CD8-positive, alpha-beta T cell (primary cell): ENCODE measurements at places on chromosomes 1 and 21.

DNA sequence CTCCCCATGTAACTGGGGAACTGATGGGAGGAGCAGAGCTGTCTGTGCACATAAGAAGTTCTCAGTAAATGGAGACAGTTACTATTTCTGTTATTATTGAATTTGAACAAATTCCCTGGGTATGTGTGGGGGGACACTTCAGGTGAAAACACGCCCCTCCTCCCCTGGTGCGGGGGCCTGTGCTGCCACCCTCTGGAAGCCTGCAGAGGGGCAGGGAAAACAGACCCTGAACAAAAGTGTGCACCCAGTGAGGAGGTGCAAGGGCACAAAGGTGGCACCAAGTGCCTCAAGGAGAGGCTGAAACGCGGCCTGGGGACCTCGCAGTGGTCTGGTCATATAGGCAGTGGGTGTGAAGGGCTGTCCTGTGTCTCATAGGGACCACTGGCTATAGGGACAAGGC, 18.2 kb upstream of the NADK start:
- DNase-seq: peak; percentile 17

DNA sequence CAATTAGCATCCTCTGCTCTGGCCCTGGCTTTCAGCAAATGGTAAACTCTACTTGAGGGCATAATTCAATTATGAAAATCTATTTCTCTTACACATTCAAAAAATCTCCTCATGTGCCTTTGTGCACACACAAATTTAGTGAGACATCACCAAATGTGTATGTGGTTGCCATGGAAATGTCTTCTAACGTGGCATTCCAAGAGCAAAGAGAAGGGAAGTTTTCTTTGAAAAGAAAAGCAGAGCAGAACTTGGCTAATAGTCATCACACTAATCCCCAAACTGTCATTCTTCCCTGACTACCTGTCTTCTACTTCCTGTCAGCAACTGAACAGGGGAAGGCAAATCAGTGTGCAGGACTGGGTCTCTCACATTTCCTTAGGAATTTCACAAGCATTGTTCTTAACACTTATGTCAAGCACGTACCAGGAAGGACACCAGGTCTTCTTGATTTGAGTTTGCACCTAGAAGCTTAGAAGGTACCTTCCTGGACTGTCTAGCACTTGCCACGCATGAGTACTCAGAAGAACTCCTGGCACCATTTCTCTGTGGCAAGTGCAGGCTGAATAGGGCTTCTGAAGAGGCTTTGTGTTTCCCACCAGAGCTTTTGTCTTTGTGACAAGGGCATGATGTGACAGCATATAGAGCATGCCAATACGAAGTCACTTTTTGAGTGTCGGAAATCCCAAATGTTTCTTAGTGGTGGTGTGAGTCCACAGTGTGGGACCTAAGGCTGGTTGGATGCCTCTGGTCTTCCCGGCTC, 32.3 kb downstream of the MAN1C1 start:
- no peak for DNase-seq

DNA sequence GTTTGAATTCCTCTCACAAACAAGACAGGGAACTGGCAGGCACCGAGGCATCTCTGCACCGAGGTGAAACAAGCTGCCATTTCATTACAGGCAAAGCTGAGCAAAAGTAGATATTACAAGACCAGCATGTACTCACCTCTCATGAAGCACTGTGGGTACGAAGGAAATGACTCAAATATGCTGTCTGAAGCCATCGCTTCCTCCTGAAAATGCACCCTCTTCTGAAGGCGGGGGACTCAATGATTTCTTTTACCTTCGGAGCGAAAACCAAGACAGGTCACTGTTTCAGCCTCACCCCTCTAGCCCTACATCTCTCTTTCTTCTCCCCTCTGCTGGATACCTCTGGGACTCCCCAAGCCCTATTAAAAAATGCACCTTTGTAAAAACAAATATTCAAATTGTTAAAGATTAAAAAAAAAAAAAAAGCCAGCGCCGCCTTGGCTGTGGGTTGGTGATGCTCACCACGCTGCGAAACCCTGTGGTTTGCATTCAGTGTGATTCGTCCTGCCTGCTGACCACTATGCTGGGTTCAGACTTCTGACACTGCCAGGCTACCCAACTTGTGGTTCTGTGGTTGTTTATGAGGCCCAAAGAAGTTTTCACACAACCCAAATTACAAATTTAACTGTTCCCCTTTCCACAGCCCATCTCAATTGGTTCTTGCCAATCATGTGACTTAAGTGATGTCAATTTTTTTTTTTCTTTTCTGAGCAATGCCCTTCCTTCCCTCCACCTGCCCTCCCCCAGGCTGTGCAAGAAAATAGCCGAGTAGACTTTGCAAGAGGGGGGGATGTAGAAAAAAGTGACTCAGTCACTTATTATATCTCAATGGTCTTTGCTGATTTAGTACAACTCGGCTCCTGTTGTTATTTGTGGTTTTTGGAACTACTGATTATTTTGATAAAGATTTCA, at the start of gene RUNX1:
TSS of gene RUNX1 (minus strand) at position 597 of the 912 bp plus-strand sequence.
- DNase-seq: peak; percentile 81

GRCh38 chr1:207987164-207987563, 76.2 kb upstream of the CD34 start:
- no peak for DNase-seq

GRCh38 chr1:161440312-161440894, 64.9 kb upstream of the FCGR2A start:
- peak; percentile 47 for DNase-seq

DNA sequence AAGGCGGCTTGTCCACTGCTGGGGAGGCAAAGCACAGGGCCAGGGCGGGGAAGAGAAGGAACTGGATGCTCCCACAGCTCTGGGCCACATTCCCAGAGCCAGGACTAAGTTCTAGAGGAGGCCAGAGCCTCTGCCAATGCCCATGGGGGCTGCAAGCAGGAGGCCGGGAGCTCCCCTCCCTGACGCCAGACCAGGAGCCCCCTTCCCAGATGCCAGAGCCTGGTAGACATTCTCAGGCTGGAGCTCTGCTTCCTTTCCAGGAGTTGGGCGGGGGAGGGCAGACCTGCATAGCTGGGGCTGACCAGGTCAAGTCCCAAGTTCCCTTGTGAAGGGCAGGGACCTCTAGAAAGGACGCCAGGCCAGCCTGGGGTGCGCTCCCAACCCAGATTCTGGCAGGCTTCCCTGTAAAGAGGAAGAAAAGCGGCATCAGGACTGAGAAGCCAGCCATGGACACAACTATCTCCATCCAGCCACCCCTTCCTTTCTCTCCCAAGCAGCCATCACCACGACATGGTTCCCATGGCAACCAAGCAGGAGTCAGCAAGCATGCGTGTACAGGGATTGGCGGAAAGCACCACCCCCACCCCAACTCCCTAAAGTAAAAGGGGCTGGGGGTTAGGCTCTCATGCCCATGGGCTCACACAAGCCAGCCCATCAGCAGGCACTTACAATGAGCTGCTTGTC, 13.4 kb downstream of the KIF21B start:
- no peak for DNase-seq

DNA sequence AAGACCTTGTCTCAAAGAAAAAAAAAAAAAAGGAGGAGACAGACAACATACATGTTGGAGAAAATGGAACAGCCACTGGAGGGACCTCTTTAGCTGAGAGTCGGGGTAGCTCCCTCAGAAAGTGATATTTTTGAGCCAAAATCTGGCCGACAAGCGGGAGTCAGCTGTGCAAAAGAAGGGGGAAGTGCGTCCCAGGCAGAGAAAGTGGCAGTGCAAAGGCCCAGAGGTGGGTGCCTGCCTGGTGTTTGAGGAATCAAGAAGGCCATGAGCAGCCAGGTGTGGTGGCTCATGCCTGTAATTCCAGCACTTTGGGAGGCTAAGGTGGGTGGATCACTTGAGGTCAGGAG, 6.1 kb upstream of the CROCC start:
- no peak for DNase-seq

- no peak for DNase-seq
Measured at GRCh38 chr1:215779729-215780128, 212.6 kb downstream of the KCTD3 start.

DNA sequence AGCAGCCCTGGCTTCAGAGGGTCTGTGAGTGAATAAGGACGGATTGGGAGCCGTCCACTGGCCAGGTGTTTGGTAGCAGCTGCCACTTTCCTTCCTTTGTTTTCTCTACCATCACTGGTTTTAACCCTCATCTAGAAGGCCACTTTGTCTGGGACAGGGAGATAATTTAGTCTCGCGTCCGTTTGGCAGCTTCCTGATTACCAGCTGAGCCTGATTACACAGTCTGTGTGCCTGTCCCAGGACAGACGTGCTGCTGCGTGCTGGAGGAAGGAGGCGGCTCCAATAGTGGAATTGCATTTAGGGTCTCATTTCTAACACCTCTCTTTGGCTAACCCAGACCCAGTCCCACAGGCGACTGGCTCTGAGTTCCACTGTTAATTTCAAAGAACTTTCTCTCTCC, 24.6 kb upstream of the CASQ2 start:
- DNase-seq: no peak

GRCh38 chr1:12537906-12538461, 80.0 kb downstream of the DHRS3 start:
- no peak for DNase-seq

DNA sequence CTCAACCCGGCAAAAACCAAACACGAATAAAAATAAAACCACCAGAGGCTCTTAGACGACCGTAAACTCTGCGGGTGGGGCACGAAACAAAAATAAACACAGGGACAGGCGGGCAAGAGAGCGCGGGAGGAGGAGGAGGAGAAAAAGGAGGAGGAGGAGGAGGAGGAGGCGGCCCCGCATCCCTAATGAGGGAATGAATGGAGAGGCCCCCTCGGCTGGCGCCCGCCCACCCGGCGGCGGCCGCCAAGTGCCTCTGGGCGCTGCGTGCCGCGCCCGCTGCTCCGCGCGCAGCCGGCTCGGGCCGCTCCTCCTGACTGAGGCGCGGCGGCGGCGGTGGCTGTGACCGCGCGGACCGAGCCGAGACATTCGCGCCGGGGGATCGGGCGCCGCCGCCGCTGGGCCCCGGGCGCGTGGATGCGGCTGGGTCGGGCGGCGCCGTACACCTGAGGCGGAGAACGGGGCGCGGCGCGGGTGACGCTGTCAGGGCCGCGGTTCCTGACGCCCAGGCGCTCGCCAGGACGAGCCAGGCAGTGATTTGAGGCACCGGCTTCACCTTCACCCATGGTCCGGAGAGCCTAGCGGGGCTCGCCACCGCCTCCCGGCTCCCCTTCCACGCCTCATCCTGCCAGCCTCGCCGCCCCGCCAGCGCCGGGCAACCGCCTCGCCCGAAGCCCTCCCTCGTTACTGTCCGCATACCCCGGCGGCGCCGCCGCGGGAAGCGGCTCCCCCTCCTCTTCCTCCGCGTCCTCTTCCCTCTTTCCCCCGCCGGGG, at the start of gene MARK1:
TSS of gene MARK1 (plus strand) at position 229 of the 771 bp plus-strand sequence. CDS start 687 bp downstream, outside the sequence.
- no peak for DNase-seq

DNA sequence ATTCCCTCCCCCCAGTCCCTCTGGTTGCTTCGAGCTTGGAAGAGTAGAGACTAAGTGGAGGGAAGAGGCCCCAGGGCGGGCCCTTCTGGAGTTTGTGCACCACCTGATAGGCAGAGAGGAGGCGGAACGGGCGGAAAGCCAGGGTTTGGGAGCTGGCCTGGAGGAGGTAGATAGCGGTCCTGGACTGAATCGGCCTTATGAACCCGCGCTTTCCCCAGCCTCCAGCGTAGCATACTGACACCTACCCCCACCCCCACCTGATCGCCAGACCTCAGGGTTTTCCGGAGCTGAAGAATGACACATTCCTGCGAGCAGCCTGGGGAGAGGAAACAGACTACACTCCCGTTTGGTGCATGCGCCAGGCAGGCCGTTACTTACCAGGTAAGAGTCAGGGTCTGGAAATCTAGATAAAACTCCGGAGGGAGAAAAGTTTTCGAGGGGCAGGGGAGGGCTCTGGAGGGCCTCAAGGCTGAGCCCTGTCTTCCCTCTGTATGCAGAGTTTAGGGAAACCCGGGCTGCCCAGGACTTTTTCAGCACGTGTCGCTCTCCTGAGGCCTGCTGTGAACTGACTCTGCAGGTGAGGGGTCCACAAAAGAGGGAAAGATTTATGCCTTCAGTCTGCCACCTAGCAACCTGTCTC, 705 bp downstream of the UROD start:
- DNase-seq: peak; percentile 52

DNA sequence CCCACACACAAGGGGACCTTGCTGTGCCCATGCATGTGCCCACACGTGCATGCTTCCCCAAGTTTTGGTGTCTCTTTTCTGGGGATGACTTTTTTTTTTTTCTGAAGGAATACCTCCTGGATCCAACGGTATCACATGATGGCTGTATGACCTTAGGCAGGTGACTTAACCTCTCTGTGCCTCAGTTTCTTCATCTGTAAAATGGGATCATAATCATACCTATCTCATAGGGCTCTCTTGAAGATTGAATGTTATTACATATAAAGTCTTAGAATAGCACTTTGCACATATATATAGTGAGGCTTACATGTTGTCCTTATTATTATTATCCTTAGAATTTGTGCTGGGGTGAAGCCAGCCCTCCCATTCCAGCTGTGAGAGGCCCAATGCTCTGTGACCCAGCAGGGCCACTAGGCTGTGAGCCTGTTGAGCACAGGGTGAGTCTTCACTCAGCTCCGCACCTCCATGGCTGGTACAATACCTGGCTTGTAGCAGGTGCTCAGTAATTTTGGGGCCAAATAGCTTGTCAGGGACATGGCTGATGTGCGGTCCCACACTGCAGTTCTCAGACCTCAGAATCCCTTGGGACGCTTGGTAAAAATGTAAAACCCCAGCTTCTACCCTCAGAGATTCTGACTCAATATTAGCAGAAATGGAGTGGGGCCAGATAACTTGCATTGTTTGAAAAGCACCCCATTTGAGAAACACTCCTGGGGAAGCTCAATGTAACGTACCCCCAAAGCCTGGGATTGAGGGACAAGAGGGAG, 20.6 kb downstream of the STUM start:
- DNase-seq: no peak

DNA sequence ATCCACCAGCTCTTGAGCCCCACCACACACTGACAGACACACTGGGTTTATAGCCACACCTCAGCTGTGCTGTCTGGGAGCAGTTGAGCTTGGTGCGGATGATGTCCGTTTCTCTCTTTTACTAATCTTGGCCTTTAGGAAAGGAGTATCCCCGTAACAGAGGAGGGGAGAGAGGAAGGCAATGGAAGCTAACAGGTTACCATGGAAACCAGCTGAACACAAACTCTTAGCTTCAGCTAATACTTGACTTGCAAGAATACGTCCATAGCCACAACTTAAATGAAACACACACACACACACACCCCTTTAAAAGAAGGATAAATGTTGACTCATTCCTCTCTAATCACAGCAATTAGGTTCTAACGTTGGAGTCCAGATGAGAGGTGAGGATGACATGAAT, 28.0 kb upstream of the LRRN2 start:
- no peak for DNase-seq
